Camera-type eye (tissue), 1 donor: ENCODE measurements at places on chromosomes 4 and X. TPM values are rescaled to one million over a fixed set of nuclear protein-coding genes. Genes with fewer than 3 reads are reported as not detected.

The RAI2 gene
- 3.8 TPM for total RNA-seq

The OCRL gene
- 30.7 TPM for total RNA-seq

The HERC6 gene
- 7.9 TPM for total RNA-seq

The VEGFD gene
- total RNA-seq, result 0.38 TPM

The TASL gene
- 1.8 TPM for total RNA-seq

The CTSO gene
- 30.5 TPM for total RNA-seq

The ADGRL3 gene
- total RNA-seq, result 134 TPM

The IL2 gene
- not detected for total RNA-seq

The SAGE1 gene
- not detected for total RNA-seq

The COL4A6 gene
- 21.6 TPM for total RNA-seq

The MAGEA2B gene
- total RNA-seq, result not detected

The BANK1 gene
- total RNA-seq, result 0.77 TPM

The NR3C2 gene
- 13.9 TPM for total RNA-seq

The GAGE12H gene
- total RNA-seq, result not detected

The GPR119 gene
- total RNA-seq, result not detected

The JAKMIP1 gene
- 4.6 TPM for total RNA-seq

The NSUN7 gene
- 10.5 TPM for total RNA-seq

The MAGEC2 gene
- not detected for total RNA-seq

The IL2RG gene
- total RNA-seq, result 1.3 TPM

The RRH gene
- 9.6 TPM for total RNA-seq

The RIPPLY1 gene
- not detected for total RNA-seq

The ARSD gene
- total RNA-seq, result 31.8 TPM

The TCP11X2 gene
- total RNA-seq, result 6.8 TPM

The SEC31A gene
- 268 TPM for total RNA-seq

The CT45A5 gene
- total RNA-seq, result not detected

The SUPT20HL1 gene
- not detected for total RNA-seq

The KIT gene
- 87.7 TPM for total RNA-seq

The TMPRSS11B gene
- 0.44 TPM for total RNA-seq

The SERTM2 gene
- total RNA-seq, result 2.4 TPM

The MND1 gene
- 4.0 TPM for total RNA-seq

The CXorf51B gene
- total RNA-seq, result not detected

The GAGE12F gene
- not detected for total RNA-seq

The CLDN34 gene
- total RNA-seq, result not detected

The MAGEC1 gene
- not detected for total RNA-seq

The TXLNG gene
- 19.8 TPM for total RNA-seq

The SPINK2 gene
- total RNA-seq, result not detected

The PIR gene
- total RNA-seq, result 4.3 TPM

The MBNL3 gene
- total RNA-seq, result 14.3 TPM

The RS1 gene
- total RNA-seq, result 39.0 TPM

The PNMA6F gene
- total RNA-seq, result not detected

The GABRG1 gene
- 4.1 TPM for total RNA-seq

The FREM3 gene
- total RNA-seq, result 0.93 TPM

The AVPR2 gene
- total RNA-seq, result 0.99 TPM

The BGN gene
- 106 TPM for total RNA-seq

The ENPP6 gene
- 19.3 TPM for total RNA-seq

The CHM gene
- total RNA-seq, result 50.9 TPM

The ANXA5 gene
- total RNA-seq, result 193 TPM

The TNIP3 gene
- total RNA-seq, result 0.93 TPM

The ZAR1 gene
- 0.44 TPM for total RNA-seq

The DEFB131A gene
- not detected for total RNA-seq

The MAB21L2 gene
- total RNA-seq, result 47.0 TPM

The FAM47E gene
- total RNA-seq, result 6.7 TPM

The GPR50 gene
- not detected for total RNA-seq

The FRG2 gene
- total RNA-seq, result not detected

The MAGEC3 gene
- total RNA-seq, result not detected

The CYLC1 gene
- total RNA-seq, result not detected

The OSTC gene
- 91.8 TPM for total RNA-seq

The CTAG2 gene
- total RNA-seq, result not detected

The HTN3 gene
- not detected for total RNA-seq
